ENCODE measurements at places on chromosomes 3 and 15.

DNA sequence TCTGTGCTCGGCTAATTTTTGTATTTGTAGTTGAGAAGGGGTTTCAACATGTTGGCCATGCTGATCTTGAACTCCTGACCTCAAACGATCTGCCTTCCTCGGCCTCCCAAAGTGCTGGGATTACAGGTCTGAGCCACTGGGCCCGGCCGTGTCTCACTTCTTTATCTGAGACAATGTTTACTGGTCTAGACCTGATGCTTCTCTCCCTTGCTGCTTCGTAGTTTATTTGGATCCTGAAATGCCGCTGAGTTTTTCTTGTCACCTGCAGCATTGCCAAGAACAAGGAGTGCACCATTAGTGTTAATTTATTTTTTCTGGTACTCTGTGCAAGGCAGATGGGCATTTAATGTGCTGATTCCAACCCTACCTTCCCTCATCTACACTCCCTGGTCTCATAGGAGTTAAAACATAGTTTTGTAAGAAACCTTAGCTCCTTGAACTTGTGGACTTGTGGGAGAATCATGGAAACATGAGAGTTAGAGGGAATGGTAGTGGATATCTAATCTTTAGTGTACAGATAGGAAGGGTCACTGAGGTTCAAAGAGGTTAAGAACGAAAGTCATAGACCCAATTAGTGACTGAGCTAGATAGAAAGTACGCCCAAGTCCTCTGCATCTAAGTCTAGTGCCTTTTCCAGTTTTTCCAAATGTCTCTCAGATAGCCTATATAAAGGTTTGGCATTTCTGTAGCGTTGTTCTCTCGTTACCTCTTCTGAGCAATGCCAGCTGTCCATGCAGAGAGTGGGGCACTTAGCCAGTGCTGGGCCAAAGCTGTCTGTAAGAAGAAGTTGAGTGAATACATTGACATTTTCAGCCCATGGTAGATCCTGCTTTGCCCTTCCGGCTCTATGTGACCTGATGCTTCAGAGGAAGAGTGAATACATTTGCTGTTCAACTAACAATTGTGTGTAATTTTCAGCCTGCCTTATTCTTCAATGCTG is 244.1 kb downstream of the LPP start:
- no peak for DNase-seq

GRCh38 chr3:170358042-170359010 is 811 bp downstream of the SKIL start:
- peak; percentile 52 for DNase-seq

DNA sequence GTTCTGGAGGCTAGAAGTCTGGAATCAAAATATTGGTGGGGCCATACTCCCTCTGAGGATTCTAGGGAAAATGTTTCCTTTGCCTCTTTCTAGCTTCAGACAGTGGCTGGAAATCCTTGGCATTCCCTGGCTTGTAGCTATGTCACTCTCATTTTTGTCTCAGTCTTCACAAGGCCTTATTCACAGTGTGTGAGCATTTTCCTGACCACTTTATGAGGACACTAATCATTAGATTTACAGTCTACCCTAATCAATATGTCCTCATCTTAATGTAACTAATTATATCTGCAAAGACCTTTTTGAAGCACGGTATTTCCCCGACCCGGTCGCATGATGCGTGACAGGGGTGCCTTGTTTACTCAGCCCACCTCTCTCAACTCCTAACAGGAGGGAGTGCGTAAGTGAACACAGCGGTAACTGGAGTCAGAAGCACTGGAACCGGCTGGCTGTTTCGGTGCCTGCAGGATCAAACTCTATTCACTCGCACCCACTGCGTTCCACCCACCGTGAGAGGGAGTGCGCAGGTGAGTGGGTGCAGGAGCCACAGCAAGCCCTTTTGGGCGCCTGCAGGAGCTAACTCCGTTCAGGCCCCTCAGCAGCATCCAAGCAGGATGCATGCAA is 155.0 kb downstream of the EPHA3 start:
- no peak for DNase-seq

GRCh38 chr3:12553921-12554391 is 2.9 kb upstream of the MKRN2 start:
- DNase-seq, result no peak

DNA sequence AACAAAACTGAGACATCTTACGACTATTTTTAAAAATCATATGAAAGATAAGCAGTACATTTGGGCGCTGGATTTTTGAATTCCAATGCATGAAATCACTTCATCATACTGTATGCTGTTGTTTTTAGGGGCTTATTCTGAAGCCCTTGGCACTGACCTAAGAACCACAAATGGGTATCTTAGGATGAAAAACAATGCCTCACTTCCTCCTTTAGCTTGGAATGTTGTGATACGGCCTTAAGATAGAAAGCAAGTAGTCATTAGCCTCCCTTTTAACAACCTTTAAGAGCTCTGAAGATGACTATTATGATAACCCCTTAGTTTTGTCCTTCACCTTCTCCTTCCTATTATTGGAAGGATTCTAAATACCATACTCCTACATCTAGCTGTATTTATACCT is 289.8 kb downstream of the ARPP21 start:
- no peak for DNase-seq

- no peak for DNase-seq
Observed at GRCh38 chr15:56250626-56251025, 6.9 kb upstream of the RFX7 start.

DNA sequence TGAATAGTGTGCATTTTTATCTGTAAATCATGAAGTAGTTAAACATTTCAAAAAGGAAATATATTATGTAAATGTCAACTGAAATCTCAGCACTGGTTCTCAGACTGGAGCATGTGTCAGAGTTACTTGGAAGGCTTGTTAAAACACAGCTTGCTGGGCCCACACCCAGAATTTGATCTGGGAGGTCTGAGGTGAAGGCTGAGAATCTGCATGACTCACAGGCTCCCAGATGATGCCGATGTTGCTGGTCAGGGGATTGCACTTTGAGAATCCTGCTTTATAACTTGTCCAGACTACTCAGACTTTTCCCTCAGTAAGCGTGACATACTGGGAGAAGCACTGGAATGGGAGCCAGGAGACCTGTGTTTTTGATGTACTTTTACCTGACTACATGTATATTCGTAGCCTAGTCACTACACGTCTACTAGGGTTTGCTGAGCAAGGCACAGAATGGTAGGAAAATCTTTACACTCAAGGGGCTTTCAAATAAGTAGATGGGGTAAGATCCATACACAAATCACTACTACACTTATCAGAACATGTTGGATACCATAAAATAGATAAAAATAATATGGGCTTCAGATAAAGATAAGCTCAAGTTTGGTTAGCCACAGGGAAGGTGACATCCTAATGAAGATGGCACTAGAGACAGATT is 77.1 kb upstream of the MEX3B start:
- DNase-seq, result no peak

- no peak for DNase-seq
Observed at GRCh38 chr3:142568393-142569017, 10.0 kb downstream of the ATR start.

GRCh38 chr3:129365296-129366136 is 62.9 kb downstream of the EFCAB12 start:
- no peak for DNase-seq

DNA sequence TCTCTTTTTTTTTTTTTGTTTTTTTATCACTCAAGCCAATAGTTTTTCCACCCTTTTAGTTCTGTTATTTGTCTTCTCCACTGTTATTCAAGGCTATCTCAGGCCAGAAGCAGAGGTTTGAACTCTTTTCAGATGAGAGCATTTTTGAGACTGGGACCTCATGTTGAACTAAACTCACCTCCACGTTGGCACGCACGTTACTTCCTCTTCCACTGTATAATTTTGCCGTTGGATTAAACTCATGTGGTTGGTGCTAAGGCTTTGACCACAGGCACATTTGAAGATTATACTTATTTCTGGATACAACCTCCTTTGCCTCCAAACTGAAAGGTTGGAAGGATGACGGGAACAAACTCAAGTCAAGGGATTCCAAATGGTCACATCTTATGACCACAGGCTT is 501.3 kb upstream of the TPRG1 start:
- no peak for DNase-seq

DNA sequence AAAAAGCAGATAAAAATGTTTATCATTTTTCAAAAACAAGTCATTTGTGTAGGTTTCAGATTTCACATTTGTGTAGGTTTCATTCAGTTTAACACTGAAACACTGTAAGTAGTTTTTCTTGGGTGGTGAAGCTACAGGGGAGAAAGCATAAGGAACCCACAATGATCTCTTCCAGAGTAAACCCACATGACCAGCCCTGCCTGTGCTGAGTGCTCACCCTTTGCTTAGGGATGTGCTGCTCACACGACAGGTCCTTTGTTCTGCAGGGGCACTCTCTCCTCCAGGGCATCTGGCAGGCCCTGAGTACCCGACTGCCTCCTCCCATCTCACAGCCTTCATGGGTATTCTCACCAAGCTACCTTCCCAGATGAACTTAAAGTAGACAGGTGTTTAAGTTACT is 28.9 kb downstream of the ZXDC start:
- no peak for DNase-seq

DNA sequence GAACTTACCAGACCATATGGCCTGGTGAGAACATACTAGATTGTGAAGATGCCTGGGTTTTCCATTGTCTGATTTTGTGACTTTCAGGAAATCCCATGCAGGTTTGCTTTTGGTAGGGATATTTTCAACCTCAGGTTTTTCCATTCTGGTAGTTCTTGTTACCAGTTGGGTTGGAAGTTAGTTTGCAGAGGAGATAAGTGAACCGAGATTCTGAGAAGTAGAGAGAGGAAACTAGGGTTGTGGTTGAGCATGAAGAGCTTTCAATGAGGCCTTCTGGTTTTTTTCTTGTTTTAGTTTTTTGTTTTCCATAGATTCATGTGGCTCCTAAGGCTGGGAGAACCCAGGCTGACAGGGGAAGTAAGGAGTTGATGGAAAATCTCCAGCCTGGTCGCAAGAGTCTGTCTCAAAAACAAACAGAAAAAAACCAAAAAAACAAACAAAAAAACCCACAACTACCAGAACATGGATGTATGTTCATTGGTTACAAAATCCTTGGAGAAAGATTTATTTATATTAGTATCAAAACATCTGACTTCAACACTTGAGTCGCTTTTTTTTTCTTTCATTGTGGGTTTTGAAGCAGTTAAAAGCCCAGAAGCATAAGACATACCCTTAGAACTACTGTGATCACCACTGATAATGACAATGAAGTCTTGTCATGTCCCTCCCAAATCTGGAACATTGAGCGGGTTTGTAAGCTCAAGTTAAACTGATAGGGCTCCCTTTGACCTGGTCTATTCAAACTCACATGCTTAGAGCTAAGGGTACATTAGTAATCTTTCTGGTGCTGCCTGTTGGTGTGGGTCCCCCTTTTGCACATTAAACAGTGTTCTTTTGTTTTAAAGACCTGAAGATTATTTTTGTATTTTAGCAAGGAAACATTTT is 3.2 kb downstream of the GPR171 start:
- no peak for DNase-seq

DNA sequence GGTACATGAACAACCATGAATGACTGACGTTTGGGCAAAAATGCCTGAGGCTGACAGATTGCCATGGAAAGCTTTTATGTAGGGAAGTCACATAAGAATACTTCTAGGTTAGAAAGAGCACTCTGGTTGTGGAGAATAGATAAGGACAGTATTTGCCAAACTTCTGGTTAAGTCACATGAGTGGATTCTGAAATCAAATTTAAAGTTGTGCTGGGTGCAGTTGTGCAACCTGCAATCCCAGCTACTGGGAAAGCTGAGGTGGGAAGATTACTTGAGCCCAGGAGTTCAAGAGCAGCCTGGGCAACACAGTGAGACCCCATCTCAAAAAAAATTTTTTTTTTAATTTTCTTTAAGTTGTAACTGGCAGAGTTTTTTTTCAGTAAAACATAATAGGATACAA is 7.2 kb upstream of the ZNF148 start:
- DNase-seq, result no peak

- no peak for DNase-seq
Observed at GRCh38 chr15:85141726-85142125, 160.1 kb downstream of the PDE8A start.

DNA sequence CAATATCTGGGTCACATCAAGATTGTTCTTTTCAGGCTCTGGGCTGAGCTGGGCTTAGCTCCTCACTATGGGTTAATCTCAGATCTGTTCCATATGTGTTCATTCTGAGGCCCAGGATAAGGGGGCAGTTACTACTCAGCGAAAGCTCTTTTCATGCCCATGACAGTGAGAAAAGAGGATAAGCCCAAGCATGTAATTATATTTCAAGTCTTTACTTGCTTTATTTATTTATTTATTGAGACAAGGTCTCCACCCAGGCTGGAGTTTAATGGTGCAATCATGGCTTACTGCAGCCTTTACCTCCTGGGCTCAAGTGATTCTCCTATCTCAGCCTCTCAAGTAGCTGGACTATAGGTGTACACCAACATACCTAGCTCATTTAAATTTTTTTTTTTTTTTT is 44.7 kb upstream of the SELENOK start:
- DNase-seq, result no peak

DNA sequence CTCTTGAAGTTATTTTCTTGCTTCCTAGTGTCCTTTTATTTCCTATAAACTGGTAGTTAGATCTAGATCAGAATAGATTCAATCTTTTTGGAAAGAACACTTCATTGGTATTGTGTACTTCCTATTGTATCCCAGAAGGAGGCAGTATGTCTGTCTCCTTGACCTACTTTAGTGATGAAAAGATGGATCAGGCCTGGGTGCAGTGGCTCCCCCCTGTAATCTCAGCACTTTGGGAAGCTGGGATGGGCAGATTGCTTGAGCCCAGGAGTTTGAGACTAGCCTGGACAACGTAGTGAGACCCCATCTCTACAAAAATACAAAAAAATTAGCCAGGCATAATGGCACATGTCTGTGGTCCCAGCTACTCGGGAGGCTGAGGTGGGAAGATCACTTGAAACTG is 12.0 kb downstream of the BSN start:
- no peak for DNase-seq

- DNase-seq, result no peak
Observed at GRCh38 chr15:42996871-42997270, 76.3 kb upstream of the TTBK2 start.

- no peak for DNase-seq
Observed at GRCh38 chr3:107727102-107727501, 204.3 kb downstream of the BBX start.

DNA sequence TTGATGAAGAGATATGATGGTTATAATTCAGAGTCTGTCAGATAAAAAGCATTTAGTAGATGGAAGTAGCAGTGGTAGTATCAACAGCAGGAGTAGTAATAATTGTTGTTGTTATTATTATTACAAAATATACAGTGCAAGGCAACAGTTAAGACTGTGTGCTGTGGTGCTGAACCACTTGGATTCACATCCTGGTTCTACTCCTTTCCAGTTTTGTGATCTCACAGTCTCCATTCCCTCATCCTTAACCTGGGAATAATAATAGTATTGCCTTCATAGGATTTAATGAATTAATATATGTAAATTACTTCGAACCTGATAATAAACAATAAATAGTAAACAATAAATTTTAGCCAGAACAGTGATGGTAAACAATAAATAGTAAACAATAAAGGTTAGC is 37.1 kb upstream of the TSC22D2 start:
- DNase-seq, result no peak

DNA sequence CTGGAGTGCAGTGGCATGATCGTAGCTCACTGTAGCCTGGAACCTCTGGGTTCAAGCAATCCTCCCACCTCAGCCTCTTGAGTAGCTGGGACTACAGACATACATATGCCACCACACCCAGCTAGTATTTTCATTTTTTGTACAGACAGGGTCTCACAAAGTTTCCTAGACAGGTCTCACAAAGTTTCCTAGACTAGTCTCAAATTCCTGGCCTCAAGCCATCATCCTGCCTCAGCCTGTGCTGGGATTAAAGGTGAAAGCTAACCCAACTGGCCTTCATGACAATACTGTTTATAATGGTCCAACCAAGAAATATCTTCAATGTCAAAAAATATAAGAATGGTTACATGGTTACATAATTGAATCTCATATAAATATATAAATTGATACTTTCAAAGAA is 24.0 kb downstream of the GPR176 start:
- no peak for DNase-seq

- no peak for DNase-seq
Observed at GRCh38 chr3:187830181-187830580, 84.9 kb upstream of the BCL6 start.

Measured in activated CD4-positive, alpha-beta T cell treated with anti-CD3 and anti-CD28 coated beads for 24 hours (primary cell).